ENCODE measurements at places on chromosomes 7 and 10.
A peak's percentile ranks its signal among the peaks of the same experiment; 100 is the strongest.

GRCh38 chr7:121449735-121450240 is 53.7 kb upstream of the FAM3C start:
- no peak for DNase-seq

DNA sequence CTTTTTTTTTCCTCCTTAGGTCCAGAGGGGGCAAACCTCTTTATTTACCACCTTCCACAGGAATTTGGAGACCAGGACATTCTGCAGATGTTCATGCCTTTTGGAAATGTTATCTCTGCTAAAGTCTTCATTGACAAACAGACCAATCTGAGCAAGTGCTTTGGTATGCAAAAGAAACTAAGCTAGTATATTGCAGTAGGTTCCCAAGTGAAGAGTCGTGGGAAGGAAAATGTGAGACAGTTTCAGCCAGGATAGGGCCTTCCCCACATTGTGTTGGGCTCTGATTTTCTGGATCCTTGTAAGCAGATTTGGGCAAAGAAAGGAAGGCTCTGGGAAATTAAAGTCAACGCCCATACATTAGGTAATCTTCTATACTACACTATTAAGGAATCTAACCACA is 285.6 kb downstream of the USP6NL start:
- DNase-seq = no peak

DNA sequence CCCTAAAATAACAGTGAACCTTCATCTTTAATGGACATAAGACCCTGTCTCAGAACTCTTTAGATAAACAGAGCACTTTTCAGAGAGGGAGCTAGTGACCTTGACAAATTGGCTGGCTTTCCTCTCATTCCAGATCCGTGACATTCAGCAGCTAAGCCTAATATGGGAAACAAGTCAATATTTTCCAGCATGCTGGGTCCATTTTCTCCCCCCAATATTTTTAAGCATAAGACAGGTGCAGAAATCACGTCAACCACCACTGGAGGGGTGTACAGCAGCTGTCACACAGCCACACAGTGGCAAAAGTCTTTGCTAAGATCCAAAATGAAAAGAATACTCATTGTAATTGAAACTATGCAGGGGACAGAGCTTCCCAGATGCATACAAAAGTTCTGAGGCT is 26.1 kb downstream of the LRRTM3 start:
- no peak for DNase-seq

- no peak for DNase-seq
These were observed 2.2 kb downstream of the GIMAP4 start for GRCh38 chr7:150569245-150569955.

DNA sequence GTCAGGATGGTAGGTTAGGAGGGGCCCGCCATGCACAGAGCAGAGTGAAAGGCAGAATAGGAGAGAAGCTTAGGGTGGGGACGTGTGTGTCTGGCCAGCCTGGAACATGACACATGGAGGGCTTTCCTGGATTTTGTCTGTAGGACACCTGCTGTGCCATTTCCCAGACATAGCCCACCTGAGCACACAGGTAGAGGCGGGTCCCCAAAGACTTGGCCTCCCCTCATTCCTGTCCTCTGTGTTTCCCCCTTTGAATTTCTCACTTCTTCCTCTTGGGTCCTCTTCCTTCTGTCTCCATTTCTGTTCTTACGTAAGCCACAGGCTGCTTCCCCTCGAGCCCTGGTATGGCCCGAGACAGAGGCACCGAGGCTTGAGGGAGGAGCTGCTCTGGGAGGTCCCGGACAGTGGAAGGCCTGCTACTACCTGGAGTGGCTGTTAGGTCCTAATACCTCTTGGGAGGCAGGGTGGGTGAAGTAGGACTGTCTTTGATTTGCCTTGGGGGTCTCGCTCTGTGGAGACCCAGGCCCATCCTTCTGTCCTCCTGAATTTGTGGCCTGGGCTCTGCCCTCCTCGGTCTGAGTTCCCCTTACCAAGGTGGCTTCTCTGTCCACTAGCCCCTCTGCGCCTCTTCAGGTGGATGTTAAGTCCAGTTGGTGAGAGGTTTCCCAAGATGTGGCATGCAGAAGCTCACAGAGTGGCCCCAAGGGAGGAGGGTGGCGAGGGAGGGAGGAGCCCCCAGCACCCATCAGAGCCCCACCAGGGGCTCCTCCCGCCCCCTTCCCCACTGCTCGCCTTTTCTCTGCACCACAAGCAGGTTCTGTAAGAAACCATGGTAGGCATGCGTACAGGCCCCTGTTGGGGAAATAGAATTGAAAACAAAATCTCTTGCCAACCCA is 5.5 kb downstream of the ZNF775 start:
- no peak for DNase-seq

DNA sequence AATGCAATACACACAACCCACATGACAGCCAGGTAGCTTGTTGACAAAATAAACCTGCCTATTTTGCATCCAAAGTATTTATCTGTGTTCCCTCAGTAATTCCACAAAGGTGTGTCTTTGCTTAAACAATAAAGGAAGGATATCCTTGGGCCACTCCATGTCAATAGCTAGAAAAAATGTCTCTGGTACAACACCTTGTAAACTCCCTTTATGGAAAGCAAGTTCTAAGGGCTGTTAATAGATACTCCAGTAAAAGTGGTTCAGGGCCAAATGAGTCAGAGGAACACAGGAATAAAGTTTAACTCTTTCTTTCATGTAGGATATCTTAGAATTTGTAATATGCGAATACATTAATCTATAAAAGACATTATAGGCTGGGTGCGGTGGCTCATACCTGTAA is 96.9 kb upstream of the LRRTM3 start:
- no peak for DNase-seq

- DNase-seq = no peak
These were observed 20.4 kb upstream of the INMT start for GRCh38 chr7:30731581-30731980.

DNA sequence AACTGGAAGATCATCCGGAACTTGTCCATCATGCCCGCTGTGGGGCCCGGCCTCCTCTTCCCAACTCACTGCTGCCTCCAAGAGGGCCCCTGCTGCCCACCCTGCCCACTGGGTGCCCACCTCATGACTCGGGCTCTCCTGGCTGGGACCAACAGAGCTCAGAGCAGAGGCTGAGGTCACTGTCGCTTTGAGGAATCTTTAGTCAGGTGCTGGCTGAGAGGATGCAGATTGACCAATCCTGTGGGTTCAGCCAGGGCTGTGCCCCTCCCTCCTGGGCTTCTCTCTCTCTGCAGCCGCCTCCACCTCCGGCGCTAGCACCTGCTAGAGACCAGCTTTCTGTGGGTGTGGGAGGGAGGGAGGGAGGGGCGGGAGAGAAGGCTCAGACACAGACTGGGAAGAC is at the start of gene CALHM1:
Gene CALHM1 (minus strand): TSS at position 181 of the 400 bp plus-strand sequence. CDS start 149 bp downstream, at position 32.
- no peak for DNase-seq

GRCh38 chr7:143496263-143496662 is 18.6 kb downstream of the TAS2R41 start:
- DNase-seq = no peak

DNA sequence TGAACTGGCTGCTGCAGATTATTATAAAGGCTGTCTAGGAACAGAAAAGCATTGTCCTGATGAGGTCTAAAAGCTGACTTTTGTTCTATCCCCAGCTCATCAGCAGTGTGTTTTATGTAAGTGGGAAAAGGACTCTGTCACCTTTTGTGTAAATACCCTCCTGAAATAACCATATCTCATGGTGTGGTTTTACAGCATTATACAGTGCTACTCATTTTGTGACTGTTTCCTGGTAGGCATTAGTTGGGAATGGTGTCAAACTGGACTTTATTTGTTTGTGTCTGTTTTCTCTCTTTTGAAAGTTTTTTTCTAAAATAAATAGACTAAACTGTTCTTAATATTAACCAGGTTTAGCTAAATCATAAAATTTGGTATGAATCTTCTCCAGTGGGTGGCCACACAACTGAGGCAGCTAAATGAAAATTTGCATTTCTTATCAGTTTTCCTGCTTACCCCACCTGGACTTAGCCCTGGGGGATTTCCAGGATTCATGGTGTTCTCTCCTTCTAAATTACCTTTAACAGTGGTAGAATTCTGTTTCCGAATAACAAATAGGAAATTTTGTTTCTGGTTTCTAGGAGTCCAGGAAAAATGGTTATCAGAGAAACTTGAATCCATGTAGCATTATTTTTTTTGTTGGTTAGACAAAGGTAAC is 140.9 kb downstream of the LHFPL3 start:
- no peak for DNase-seq

DNA sequence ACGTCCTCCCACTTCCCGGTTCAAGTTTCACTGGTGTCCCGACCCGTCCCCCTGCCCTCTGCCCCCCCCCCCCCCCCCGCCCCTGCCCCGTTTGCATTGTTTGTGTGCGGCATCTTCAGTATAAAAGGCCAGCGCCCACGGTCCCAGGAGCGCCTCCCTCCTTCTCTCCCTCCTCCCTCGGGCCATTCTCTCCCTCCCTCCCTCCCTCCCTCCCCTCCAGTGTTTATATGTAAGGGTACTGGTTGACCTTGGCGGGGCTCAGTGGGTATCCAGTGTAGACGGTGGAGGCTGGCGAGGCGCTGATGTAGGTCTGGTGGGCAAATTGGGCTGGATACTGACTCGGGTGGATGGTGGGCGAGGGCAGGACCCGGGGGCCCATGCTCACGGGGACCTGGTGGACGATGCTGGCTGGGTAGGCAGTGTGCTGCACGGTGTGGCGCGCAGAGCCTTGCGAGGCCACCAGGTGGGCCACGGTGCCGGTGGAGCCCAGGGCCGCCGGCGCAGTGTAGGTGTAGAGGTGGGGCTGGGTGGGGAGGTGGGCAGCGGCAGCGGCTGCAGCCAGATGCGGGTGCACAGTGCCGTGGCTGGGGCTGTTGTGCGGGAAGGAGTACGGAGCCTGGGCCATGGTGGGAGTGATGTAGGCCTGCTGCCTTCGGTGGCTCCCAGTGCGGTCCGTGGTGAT is 49.4 kb downstream of the CLEC2L start:
- no peak for DNase-seq

GRCh38 chr7:2011266-2012043 is 221.3 kb downstream of the MAD1L1 start:
- DNase-seq = no peak

- DNase-seq = no peak
These were observed 21.7 kb downstream of the LARP4B start for GRCh38 chr10:909831-910230.

DNA sequence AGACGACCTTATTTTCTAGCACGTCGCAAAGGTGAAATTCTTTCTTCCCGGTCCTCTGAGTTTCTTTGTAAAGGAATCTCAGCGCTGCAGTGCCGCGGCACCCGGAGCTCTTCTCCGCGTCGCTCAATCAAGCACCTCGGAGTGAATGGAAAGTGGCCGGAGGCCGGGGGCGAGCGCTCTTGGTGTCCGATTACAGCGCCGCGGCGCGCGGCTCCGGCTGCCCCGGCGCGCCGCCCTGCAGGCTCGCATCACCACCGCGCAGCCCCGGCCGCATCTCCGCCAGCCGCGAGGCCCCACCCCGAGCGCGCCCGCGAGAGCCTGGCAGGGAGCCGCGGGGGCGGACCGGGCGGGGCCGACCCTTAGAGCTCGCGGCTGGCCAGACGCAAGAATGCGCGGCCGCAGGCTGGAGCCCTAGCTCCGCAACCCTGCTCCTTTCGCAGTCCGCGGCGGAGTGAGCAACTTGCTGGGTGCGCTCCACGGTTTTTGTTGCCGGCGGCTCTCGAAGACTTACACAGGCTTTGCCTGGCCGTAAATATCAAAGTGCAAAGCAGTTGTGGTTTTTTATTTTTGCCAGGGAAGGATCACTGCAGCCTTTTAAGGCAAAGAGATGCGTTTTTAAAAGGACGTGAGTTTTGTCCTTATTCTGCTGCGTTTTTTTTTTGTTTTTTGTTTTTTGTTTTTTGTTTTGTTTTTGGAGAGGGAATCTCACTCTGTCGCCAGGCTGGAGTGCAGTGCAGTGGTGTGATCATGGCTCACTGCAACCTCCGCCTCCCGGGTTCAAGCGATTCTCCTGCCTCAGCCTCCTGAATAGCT is at the start of gene SEMA3C:
Gene SEMA3C (minus strand): TSS at position 143 of the 813 bp plus-strand sequence. CDS start 2,270 bp downstream, outside the sequence.
- peak; percentile 83 for DNase-seq

GRCh38 chr7:13028825-13029099 is 341.3 kb downstream of the ARL4A start:
- DNase-seq = no peak

DNA sequence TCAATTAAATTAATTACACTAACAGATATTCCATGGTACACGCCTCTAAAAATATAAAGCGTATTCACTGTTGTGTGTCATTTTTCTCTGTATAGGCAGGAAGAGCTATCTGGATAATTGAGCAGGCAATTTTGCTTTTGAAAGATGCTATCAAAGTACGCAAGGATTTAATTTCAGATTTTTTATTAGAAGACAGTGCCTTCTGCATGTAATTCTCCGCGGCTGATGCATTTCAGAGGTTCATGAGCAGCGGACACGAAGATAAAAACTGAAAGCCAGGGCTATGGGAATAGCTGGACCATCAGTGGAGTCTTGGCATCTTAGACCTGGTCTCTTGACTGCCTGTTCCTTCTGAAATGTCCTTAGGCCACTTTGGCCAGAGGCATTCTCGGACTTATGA is 35.7 kb upstream of the SDK1 start:
- no peak for DNase-seq

DNA sequence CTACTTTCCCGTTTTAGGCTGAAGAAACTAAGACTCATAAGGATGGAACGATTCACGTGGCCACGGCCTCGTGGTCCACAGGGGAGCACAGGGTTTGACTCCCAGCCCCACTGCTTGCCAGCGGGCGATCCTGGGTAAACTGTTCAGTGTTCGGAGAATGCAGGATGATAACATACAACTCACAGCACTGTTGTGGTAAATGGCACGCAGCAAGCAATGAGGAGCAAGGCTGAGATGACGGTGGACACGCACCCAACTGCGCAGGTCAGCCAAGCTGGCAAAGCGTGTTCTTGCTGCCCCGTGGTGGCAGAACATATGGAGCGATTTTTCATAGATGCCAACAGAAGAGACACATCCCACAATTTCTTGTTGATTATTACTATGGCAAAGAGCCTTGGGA is 272.7 kb downstream of the DNAJB6 start:
- DNase-seq = no peak

GRCh38 chr7:101488826-101489572 is 126.3 kb downstream of the COL26A1 start:
- DNase-seq = no peak

- no peak for DNase-seq
These were observed 94.4 kb upstream of the INSIG1 start for GRCh38 chr7:155203059-155203881.

DNA sequence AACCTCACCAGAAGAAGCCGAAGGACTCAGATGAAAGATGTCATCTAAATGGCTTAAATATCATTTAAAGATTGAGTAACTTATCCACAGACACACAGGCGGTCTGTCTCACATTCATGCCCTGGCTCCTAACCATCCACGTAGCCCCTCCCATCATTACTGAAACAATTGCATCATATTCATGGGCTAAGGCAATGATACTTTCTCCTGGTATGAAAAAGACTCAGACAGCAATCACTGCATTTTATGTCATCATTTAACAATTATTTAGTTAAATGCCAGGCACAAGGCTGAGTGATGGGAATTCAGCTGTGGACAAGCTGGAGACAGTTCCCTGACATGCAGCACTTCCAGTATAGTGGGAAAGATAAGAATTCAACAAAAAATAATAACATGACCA is 11.2 kb upstream of the TECTB start:
- no peak for DNase-seq

- DNase-seq = no peak
These were observed 206.3 kb downstream of the ADARB2 start for GRCh38 chr10:1530871-1531517.
